ENCODE measurements at places on chromosomes 2 and 18.

GRCh38 chr2:120667981-120668380 is 67.7 kb upstream of the GLI2 start:
- no peak for DNase-seq

DNA sequence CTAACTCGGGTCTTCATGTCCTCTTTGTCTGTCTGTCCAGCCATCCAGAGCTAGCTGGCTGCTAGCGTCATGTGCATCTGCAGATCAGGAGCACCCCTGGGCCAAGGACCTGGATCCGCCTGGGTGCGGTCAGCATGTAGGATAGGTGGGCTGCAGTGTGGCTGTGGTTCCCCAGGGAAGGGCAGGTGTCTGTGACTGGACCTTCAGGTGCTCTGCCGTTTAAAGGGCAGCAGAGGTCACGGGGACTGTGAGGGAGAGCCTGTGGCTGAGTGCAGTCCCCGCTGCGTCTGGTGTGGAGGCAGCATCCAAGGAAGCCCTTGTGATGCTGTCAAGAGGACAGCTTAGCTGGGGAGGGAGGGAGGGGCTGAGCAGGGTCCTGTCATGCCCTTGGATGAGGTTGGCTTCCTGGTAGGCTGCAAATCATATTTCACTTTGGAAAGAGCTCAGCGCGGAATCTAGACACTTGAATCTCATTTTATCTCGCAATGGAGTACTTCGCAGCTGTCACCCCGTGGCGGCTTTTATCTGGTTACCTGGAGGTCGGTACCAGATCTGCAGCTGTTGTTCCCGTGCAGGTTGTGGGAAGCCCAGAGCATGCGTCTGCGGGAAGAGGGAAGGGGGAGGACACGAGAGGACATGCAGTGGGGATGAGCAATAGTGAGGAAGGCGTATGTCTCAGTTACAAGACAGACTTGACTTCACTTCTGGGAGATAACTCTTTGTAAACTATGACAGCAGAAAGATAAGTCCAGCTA is 5.9 kb upstream of the RALB start:
- DNase-seq: no peak

- no peak for DNase-seq
Observed at GRCh38 chr2:127015106-127015910, 91.6 kb downstream of the BIN1 start.

DNA sequence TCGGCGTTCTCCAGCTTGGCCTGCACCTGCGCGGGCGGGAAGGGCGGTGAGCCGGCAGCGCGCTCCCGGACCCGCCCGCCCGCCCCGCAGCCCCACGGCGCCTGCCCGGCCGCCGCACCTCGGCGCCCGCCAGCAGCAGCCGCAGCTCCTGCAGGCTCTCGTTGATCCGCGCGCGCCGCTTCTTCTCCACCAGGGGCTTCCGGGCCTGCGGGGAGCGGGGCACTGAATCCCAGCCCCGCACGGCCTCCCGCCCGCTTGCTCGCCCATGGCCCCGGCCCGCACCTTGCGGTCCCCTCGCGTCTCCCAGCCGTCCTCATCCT is 335 bp downstream of the HES6 start:
- no peak for DNase-seq

All from left forelimb (tissue), 1 donor.